ENCODE measurements at places on chromosomes 1 and 21.

GRCh38 chr21:39094847-39095579 lies 88.2 kb downstream of the PSMG1 start:
- no peak for DNase-seq

DNA sequence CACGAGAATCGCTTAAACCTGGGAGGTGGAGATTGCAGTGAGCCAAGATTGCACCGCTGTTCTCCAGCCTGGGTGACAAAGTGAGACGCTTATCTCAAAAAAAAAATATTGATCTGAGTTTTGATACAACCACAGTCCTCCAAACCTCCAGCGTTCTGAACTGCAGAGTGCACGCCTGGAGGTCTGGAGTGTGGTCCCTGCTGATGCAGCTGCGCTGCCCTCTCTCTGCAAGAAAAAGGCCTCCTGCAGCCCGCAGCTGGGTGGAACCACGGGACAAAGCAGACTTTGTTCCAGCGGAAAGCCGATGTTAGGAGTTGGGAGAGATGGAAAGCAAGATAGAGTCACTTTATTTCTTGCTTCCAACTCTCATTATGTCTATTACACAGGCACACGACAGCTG lies 144.9 kb upstream of the SOD1 start:
- no peak for DNase-seq

DNA sequence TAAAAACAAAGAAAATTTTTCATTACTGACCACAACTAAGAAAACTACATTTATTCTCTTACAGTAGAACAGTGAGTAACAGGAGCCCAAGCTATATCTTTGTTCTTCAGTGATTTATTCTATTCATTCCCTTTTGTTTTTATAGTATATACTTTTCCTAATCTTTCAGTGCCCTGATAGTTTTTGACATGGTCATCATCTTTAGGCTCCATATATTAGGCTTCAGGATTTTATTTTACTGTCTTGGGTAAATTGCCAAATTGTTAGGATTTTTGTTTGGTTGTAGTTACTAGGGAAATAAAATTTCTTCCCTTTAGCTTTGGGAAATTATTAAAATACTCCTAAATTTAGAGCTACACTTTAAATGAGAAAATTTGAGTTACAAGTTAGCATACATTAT lies 10.3 kb downstream of the FBXO28 start:
- no peak for DNase-seq

GRCh38 chr1:223645903-223646302 lies 19.6 kb downstream of the CAPN8 start:
- peak; percentile 56 for DNase-seq

GRCh38 chr1:236677641-236678235 lies 8.6 kb upstream of the ACTN2 start:
- DNase-seq: no peak

- DNase-seq: no peak
Measured at GRCh38 chr1:193619911-193620310, 433.5 kb upstream of the B3GALT2 start.

Data from colonic mucosa (tissue), 4 donors.